HFFc6 (cell line): ENCODE measurements at places on chromosomes 16 and 17. TPM values are rescaled to one million over a fixed set of nuclear protein-coding genes. Genes with fewer than 3 reads are reported as not detected.

The CIBAR2 gene
- not detected in 3 replicates for total RNA-seq

The TRIM25 gene
- 40.5 to 41.1 TPM (median 40.5 TPM) in 3 replicates for total RNA-seq

The SLFN14 gene
- not detected in 3 replicates for total RNA-seq

DNA sequence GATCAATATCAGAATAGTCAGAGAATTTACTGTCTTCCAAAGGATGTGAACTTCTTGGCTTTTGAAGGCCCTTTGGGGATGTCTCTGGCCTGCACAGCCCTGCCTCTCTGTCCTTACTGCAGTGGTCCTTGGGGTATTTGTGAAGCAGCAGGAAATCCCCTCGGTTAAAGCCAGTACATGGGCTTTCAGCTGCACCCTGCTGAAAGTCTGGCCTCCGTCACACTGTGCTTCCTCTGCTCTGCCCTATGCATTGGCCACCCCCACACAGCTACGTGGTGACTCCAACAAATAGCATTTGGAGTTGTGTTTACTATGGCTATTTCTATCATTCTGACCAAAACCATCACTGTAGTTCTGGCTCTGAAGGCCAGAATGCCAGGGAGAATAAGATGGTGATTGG is 21.2 kb downstream of the SYCE1L start:
- H3K36me3 ChIP-seq: no peaks in the 10 kb centered on the region
- no peak for DNase-seq
- peaks cover 2% of the 10 kb centered on the region for H3K27me3 ChIP-seq
- no peak overlapping the region for H3K4me3 ChIP-seq

GRCh38 chr16:23141959-23142740 is 7.1 kb downstream of the USP31 start:
- H3K4me3 ChIP-seq: no peak overlapping the region
- H3K36me3 ChIP-seq: peaks cover 25% of the 10 kb centered on the region
- DNase-seq: no peak
- no peak overlapping the region for H3K27ac ChIP-seq
- peaks cover 24% of the 10 kb centered on the region for H3K4me1 ChIP-seq

DNA sequence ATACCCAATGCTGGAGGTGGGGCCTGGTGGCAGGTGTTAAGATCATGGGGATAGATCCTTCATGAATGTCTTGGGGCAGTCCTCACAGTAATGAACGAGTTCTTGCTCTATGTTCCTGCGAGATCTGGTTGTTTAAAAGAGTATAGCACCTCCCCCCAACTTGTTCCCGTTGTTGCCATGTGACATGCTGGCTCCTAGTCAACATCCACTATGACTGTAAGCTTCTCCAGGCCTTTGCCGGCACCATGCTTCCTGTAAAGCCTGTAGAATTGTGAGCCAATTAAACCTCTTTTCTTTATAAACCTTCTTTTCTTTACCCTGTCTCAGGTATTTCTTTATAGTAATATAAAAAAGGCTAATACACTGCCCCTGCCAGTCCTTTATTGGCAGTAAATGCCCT is 33.3 kb downstream of the RANBP10 start:
- H3K36me3 ChIP-seq: peaks cover 23% of the 10 kb centered on the region
- peaks cover 24% of the 10 kb centered on the region for H3K4me1 ChIP-seq
- H3K4me3 ChIP-seq: no peak overlapping the region
- no peak for DNase-seq
- H3K27me3 ChIP-seq: no peaks in the 10 kb centered on the region; the same call in 1 of the 2 replicates
- H3K27ac ChIP-seq: no peak overlapping the region

DNA sequence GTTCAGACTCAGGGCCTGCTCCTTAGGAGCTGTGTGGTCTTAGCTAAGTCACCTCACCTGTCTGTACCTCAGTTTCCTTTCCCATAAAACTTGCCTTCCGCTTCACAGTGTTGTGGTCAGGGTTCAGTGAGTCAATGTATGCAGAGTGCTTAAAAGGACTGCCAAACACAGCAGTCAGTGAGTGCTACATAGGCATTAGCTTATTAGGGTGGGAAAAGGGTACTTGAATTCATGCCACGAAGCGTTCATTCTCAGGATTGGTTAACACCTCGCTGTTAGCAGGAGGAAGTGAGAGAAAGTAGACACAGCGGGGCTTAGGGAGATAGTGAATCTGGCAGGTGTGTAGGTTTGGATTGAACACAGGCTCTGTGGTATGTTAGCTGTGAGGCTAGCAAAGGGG is 155.2 kb downstream of the SHISA9 start:
- DNase-seq: no peak
- no peak overlapping the region for H3K27ac ChIP-seq
- H3K36me3 ChIP-seq: 0 out of 2 replicates have a peak, but pooled peaks cover 6% of the 10 kb centered on the region
- H3K4me1 ChIP-seq: no peaks in the 10 kb centered on the region
- H3K4me3 ChIP-seq: no peak overlapping the region

- peaks cover 28% of the 10 kb centered on the region for H3K4me1 ChIP-seq
- H3K27me3 ChIP-seq: no peaks in the 10 kb centered on the region; the same call in none of the 2 replicates
- DNase-seq: no peak
- no peak overlapping the region for H3K4me3 ChIP-seq
- H3K27ac ChIP-seq: no peak overlapping the region
- H3K36me3 ChIP-seq: no peaks in the 10 kb centered on the region
These were observed 70.3 kb downstream of the NFATC3 start for GRCh38 chr16:68155425-68155824.

- no peak overlapping the region for H3K4me3 ChIP-seq
- H3K27me3 ChIP-seq: peaks cover 5% of the 10 kb centered on the region; the same call in 1 of the 2 replicates
- H3K27ac ChIP-seq: peak overlapping the region; percentile 53; the same call in 1 of the 2 replicates
- H3K36me3 ChIP-seq: no peaks in the 10 kb centered on the region
These were observed 28.1 kb upstream of the GSG1L start for GRCh38 chr16:28091656-28092055.
